ENCODE measurements at places on chromosomes 13 and 19.

DNA sequence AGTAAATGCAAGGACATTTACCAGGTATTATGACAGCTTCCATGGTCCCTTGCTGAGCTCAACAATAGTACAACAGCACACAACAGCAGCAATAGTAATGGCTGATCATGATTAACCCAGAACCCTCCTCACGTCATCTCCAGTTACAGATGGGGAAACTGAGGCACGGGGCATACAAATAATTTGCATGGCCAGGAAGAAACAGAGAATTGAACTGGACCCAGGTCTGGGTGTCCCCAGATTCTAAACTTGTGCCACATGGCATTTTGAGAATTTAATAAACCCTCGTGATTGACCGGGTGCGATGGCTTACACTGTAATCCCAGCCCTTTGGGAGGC is 7.2 kb downstream of the MAST3 start:
- DNase-seq = no peak

- no peak for DNase-seq
Observed at GRCh38 chr13:109610517-109610916, 175.9 kb downstream of the IRS2 start.

DNA sequence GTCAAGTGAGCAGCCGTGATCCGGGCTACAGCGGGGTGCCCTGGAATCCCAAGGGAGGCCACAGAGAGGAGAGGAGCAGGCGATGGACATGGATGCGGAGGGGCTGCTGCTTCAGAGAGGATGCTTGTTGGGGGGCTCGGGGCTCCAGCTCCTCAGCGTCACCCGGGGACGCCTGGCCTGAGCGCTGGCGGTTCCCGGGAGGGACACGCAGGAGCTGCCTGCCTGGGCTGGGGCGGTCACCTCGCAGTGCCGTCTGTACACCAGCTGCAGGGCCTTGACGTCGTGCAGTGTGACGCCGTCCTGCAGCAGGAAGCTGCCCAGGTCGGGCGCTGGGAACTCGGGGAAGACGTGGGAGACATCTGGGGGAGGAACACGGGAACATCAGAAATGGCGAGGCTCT is 29.9 kb upstream of the RANBP3 start:
- DNase-seq = no peak

- DNase-seq = no peak
Observed at GRCh38 chr13:25432691-25433090, 60.9 kb downstream of the ATP8A2 start.

Data from nucleus accumbens (tissue), 56 donors.